ENCODE measurements at places on chromosomes 6 and 20.

DNA sequence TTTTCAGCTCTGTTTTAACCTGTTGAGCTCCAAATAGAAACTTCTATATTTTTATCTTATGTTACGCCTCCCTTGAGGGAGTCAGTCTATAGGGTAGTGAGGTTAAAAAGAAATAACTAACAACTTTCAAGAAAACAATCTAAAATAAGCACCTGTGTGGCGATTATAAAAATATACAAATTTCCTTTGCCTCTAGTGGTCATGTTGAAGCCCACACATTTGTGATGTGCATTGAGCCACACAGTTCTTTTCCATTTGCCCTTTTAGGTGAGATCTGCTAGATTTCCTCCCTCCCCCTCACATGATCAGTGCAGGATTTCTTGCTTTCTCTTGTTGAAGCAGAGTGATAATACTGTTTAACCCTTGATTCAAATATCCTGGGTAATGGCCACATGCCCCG is 84.2 kb downstream of the MYB start:
- no peak for DNase-seq

- DNase-seq: no peak
These were observed 1.5 kb upstream of the SLC2A4RG start for GRCh38 chr20:63737945-63738686.

DNA sequence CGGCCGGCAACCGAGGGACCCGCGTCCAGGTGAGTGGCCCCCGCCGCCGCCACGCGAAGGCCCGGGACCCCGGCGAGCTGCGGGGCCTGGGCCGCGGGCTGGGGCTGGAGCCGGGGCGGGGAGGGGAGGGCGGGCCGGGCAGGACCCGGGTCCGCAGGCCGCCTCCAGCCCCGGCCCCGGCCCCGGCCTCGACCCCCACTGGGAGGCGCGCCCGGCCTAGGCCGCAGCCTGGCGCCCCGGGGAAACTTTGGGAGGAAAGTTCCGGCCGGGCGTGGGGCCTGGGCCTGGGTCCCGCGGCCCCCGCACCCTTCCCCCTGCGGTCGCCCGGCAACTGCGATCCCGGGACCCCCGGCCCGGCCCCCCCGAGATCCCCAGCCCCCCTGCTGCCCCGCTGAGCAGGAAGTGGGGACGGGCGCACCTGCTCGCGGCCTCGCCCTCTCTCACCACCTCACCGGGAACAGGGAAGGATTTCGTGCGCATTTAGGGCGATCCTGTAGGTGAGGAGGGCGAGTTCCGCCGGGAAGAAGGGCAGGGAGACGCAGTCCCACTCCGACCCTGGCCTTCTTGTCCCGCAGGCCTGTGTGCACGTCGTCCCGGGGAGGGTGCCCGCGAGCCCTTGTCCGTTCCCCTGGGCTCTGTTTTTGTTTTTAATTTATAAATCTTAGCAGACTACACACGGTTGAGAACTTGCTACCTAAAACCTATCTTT is 402 bp downstream of the OSBPL2 start:
- DNase-seq: peak; percentile 65

DNA sequence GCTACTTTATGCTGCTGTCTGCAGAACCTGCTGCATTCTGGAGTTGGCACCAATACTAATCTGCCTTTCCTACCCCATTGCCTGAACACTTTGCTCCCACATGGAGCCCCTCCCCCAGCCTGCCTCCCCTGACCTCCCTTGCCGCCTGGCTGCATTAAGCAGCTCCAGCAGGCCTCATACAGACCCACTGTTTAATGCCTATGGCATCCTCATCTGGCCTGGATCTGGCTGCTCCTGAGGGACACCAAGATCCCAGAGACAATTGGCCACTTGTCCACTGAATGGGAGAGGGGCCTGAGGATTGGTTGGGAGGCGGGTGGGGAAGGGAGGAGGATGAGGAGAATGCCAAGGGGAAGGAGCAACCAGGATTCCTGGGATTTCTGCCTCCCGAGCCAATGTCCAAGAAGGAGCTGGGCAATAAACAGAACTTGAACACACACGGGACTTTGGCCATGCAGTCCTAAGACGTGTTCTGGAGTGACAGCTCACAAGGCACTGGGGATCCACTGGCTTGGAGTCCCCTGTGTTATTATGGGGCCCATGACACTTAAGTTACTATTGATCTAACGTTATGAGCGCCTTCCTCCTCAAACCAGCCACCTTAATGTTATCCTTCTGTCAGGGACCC is 10.4 kb upstream of the KCNK5 start:
- no peak for DNase-seq

DNA sequence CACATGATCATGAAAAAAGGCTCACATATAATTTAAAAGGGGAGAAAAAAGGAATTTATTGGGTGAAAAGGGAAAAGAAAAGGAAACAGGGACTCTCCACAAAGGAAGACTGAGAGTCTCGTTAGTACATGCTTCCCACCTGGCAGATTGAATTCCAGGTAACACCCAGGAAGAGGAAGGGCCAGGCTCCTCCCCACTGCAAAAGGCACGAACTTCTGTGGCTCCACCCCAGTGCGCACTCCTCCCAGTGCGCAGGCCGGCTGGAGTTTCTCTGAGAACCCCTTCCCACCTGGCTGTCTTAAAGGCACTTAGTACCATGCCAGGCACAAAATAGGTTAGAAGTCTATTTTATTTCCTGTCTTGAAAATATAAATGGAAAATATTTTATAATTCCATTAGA is 129.8 kb downstream of the COL12A1 start:
- DNase-seq: no peak

DNA sequence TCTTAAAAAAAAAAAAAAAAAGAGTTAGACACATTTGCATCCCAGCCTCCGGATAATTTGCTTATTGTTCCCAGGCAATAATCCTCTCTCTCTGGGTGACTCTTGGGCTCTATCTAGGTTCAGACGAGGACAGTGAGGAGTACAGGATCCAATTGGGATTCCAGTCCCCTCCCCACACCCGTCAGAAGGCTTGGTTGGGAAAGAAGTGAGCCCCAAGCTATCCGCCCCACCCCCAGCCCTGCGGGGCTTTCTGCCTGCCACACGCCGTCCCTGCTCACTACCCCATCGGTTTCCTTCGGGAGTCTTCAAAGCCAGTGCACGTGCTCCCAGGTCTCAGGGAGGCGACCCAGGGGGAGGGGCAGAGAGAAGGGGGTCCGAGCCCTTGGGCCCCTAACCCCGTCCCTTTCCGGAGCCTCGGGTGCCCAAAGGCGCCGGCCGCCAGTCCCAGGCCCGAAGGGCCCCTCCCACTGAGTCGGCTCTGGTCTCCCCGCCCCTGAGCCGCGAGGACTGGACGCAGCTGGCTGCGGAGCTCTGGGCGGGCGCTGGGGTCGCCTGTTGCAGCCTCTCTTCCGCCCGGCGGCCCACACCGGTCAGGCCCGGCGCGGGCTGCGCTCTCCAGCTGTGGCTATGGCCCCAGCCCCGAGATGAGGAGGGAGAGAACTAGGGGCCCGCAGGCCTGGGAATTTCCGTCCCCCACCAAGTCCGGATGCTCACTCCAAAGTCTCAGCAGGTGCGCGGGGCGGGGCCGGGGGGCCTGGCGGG is 2.5 kb downstream of the MYMX start:
- peak; percentile 85 for DNase-seq

DNA sequence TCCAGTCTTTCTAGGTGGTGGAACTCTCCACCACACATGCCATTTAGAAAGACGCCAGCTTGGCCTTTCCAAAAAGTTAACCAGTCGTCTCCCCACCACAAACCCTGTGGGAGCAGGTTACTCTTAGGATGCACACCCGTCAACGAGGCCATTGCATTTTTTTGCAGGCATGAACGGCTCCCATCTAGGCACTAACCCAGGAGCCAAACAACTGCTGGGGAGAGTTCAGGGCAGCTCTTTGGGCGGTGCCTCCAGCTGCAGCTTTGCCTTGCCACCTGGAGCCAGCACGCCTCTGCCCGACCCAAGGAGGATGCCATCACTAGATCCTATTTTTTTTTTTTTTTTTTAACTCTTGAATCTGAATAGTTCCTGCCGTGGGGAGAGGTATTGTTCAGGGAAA is 39.9 kb downstream of the TBC1D7 start:
- peak; percentile 15 for DNase-seq

- DNase-seq: no peak
These were observed 9.4 kb upstream of the AVP start for GRCh38 chr20:3093861-3094361.
